ENCODE measurements at places on chromosomes 1 and 21.
A peak's percentile ranks its signal among the peaks of the same experiment; 100 is the strongest.

DNA sequence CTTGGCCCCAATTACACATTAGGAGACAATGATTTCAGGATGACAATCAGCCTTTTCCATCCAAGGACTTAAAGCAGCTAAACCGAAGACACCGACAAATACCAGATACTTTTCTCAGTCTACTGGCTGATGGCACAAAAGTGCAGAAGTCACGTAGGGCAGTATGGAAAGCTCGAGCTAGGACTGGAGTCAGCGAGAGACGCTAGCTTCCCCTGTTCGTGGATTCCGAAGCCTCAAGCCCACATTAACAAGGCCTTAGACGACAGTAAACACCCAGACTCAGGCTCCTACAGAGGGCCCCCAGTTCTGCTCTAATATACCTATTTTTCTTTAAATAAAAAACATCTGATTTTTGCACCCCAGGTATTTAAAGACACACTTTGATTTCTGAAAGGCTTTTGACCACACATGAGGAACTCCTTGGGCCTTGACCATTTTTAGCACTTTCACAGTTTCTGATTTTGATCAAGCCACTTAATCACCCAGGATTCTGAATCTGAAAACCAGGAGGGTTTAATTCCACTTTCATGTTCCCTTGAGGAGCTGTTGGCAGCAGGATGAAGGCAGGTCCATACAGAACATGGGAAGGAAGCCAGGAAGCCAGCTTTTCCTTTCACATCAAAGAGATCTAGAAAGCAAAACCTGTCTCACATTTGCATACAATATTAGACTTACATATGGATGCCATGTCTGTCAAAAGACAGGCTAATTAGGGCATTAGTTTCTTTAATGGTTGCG, 204.1 kb downstream of the GABPA start:
- peak; percentile 84 for DNase-seq

- DNase-seq = no peak
Measured at GRCh38 chr1:227774051-227774731, 39.0 kb downstream of the SNAP47 start.

DNA sequence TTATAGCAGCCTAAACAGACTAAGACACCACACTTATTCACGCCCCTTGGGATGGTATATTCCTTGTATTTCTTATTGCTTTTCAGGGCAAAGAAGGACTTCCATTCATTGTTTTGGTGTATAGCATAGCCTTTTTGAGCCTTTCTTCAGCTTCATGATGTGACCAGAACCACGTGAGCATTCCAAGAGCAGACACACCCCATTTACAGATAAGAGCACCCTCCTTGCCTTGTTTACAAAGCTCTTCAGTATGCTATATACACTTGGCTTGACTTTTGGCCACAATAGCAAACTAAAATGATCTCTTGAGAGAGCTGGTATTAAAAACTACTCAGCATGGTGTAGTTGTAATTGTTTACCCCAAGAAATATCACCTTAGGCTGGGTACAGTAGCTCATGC, 78.7 kb downstream of the PIK3R3 start:
- DNase-seq = no peak

GRCh38 chr1:171427852-171428471, 57.4 kb upstream of the PRRC2C start:
- DNase-seq = no peak

- no peak for DNase-seq
Measured at GRCh38 chr1:2132222-2133038, 62.1 kb downstream of the FAAP20 start.

DNA sequence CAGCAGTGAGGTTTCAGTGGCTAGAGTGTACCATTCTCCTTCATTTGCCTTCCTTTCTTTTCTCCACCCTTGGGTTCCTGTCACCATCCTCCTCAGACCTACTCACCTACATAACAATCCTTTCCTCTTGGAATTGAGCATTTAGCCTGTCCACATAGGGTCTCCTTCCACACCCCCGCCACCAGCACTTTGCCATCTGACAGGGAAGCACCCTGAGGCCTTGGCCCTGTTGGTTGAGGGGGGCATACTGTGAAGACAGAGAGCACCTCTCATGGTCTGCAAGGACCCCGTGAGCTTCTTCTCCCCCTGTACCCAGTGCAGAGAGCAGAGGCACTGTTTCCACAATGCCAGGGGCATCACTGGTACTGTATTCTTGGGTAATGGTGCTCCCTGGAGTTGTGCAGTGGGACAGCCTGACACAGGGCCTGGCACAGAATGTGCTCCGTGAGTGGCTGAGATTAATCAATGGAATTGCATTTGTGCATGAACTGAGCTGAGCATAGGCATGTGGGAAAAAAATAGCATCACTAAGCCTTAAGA, 14.9 kb upstream of the SLC5A9 start:
- no peak for DNase-seq

DNA sequence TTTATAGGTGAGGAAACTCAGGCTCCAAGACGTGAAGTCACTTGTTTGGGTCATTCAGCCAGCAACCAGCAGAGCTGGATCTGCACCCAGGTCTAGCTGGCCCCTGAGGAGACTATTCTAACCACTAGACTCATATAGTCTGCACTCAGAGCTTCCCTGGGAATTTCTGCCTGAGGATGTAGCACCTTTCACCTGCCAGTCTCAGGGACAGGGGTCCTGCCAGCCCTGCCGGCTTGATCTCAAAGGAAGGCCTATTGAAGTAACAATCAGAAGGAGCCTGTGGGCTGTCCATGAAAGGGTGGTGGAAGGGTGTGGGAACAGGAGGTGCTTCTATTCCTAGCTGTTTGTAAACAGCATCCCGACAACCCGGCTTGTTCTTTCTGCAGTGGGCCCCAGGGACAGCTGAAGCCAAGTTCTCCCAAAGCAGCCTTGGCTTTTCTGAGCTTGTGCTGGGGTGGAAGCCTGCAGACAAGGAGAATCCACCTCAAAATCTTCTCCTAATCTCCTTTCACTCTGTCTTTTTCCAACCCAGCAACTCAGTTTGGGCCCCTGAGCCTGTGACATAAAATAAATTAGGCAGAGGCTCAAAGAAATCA, 7.8 kb downstream of the LMOD1 start:
- no peak for DNase-seq

DNA sequence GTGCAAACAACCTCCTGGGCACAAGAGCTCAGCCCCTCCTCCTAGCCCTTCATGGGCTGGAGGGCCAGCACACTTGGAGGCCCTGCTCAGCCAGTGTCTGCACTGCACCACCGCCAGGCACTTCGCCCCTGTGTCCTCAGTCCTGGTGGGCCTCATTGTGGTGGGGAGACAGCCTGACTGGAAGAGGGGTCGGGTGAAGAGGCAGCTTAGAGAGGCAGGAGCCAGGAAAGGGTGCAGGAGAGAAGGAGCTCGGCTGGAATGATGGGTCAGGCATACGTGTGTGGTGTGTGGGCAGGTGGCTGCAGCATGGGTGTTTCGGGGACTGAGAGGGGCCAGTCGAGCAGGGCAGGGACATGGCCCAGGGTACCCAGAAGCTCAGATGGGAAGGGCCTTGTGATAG, 4.1 kb downstream of the WNT3A start:
- no peak for DNase-seq

- DNase-seq = no peak
Measured at GRCh38 chr1:202843081-202843480, 32.3 kb downstream of the PCAT6 start.

DNA sequence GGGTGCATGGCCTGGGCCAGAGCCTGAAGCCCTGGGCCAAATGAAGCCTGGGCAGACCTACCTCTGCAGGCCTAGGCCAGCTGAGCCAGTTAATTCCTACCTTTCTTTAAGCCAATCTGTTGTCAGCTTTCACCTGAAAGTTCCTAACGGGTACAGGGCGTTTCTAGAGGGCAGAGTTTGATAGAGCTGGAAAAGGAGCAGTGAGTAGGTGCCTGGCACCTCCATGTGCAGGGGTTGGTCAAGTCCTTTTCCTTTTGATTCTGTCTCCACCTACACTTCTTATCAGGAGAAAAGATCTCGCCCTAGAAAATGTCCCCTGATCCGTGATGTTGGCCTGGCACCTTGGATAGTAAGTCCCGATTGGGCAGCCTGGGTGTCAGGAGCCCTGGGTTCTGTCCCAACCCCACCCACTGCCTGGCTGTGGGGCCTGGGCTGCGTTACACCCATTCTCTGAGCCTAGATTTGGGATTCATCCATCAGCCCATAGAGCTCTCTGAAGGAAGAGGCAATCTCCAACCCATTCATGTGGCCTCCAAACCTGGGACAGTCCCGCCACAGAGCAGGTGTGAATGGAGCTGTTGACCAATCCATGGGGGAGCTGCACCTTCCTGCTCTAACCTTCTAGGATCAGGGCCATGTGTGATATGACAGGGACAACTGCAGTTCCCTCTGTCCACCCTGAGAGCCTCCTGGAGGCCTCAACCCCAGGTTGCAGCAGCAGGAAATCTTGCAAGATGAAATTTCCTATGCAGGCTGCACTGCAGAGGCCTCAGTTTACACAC, 304.3 kb downstream of the MATN1 start:
- DNase-seq = no peak

DNA sequence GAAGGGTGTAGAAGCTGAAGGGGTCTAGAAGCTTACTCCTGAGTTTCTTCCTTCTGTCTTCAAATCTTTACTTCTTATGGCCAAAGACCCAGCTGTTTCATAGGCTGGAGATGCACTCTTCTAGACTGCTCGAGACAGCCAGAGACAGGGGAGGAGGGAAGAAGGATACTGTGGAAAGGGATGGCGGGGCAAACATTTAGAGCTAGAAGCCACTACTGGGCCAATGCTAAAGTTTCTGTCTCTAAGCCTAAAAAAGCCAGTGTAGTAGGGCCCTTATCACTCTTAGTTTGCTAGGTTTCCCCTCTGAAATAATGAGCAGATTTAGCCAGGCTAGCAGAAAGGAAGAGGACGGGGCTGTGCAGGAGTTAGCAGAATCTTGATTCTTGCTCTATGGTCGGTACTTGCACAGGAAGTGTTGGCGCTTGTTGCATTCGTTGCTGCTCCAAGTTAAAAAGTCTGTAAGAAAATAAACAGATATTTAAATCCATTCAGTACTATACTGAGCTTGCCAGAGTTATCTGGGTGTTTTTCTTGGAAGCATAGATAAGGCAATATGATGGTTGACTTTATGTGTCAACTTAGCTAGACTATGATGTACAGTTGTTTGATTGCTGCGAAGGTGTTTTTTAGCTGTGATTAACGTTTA, 16.9 kb downstream of the REG4 start:
- no peak for DNase-seq

DNA sequence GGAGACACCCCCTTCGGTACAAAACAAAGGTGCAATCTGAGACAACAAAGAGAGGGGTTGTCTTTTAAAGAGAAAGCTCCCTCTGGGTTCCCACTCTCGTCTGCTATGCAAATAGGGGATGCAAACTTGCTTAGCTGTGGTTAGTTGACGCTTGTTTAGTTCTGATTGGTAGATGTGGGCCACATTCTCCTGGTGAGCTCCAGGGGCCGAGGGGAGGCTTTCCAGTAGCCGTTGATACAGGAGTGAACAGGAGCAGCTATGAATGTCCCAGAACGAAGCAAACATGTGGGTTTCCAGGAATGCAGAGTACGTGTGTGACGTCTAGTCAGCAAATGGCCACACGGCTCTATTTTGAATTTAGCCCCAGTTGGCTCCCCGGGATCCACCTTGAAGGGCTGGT, 14.7 kb downstream of the TFF2 start:
- DNase-seq = no peak

GRCh38 chr1:229058729-229059128, 212.2 kb upstream of the RAB4A start:
- peak; percentile 22 for DNase-seq

- DNase-seq = no peak
Measured at GRCh38 chr1:179094818-179095217, 12.9 kb downstream of the TOR3A start.

DNA sequence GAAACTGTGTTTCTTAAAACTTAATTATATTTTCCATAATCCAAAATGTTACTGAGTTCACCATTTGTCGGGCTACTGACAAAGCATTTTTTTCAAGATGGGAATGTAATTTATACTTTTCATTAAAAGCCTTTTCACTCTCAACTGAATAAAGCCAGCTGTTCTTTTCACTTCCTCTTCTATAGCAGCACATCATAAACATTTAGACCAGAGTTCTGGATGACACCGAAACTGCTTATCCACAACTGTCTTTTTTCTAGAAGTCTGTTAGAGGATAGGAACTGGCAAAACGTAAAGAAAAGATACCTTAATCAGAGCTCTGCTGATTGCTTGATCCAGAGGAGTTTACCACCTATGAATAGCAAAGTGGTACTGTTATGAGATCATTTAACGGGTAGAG, 594.7 kb downstream of the ADGRL2 start:
- DNase-seq = no peak

DNA sequence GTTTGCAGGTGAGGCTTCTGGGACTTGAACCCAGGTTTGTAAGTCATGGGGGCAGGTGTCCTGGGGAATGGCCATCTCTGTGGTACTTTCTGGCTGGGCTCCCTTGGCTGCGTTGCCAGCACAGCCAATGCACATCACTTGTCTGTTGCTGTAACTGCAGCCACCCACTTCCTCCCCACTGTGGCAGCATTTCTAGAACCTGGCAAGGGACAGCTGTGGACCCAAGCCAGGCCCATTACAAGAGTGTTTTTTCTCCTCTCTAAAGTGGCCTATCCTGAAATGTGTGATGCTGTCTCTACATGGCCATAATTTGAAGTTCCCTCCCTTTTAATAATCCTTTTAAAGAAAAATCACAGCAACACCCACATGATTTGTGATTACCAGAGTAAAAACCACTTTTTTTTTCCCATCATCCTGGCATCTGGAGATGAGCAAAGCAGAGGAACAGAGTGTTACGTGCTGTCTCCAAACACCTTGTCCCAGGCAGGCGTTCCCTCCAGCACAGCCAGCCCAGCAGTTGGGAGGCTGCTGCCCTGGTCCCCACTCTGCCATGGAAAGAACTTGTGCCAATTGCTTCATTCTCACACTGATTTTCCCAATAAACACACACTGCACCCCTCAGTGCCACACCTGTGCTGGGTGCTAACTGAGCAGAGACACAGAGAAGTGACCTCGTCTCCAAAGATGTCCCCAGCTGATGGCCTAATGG, 360.6 kb upstream of the USP24 start:
- no peak for DNase-seq

- peak; percentile 54 for DNase-seq
Measured at GRCh38 chr1:68624233-68624632, 127.4 kb upstream of the DEPDC1 start.

DNA sequence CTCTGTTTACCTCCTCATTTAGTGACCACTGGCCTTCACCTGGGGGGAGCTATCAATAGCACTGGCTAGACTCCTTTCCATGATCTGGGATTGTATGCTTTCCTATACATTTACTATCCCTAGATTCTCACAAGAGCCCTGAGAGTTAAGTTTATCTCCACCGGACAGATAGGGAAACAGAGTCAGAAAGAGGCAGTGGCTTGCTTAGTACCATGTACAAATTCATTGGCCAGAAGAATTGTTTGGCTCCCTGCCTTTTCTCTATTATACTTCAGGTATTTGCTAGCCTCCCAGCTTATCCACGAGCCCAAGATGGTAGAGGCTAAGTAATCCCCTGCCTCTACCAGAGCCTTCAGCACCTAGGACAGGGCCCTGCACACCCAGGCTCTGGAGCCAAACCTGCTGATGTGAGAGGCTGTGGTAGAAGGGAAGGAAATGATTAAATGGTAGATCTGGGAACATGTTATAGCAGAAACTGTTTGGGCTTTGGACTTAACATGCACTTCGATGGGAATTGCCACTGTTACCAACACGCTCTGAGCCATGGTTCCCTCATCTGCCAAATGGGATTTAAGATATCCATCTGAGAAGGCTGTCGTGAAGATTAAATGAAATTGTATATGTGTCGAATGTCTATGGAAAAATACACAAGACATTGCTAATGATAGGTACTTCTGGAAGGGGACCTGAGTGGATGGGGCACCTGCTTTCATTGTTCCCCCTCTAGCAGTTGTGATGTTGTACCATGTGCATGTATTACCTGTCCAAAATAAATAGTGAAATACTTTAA, 3.1 kb upstream of the BLACAT1 start:
- DNase-seq = no peak

Data from NCI-H446 (cell line).